Gastrocnemius medialis (tissue), 4 donors: ENCODE measurements at places on chromosomes 16 and 17. TPM values are rescaled to one million over a fixed set of nuclear protein-coding genes. Genes with fewer than 3 reads are reported as not detected.

DNA sequence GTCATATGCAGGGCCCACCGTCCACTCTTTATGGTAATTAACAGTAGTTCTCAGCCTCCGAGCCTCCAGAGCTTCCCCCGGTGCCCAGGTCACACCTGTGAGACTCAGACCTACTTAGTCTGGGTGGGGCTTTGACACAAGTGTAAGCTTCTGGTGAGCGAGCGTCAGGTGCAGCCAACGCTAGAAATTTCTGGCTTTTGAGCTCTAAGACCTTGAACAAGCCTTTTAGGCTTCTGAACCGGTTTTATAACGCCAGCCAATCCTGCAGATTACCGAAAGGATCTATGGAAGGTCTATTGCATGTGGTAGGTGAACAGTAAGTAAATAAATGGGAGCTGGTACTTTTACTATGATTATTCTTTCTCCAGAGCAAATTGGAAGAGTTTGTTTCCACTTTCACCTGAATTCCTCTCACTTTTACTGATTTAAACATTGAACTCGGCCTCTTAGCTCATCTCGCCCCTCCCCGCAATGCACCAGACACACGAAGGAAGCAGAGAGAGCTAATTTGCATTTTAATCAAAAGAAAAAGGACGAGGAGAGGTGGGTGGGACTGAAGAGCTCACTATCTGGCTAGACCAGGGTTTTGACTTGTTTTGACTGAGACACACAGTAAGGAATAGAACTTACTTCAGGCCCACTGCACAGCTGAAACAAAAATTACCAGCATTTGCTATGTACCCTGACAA is 47.1 kb downstream of the ABAT start:
- no peaks in the 10 kb centered on the region for H3K27me3 ChIP-seq
- DNase-seq, result no peak
- H3K4me1 ChIP-seq, result no peaks in the 10 kb centered on the region
- H3K36me3 ChIP-seq, result no peaks in the 10 kb centered on the region
- H3K4me3 ChIP-seq, result no peak overlapping the region

DNA sequence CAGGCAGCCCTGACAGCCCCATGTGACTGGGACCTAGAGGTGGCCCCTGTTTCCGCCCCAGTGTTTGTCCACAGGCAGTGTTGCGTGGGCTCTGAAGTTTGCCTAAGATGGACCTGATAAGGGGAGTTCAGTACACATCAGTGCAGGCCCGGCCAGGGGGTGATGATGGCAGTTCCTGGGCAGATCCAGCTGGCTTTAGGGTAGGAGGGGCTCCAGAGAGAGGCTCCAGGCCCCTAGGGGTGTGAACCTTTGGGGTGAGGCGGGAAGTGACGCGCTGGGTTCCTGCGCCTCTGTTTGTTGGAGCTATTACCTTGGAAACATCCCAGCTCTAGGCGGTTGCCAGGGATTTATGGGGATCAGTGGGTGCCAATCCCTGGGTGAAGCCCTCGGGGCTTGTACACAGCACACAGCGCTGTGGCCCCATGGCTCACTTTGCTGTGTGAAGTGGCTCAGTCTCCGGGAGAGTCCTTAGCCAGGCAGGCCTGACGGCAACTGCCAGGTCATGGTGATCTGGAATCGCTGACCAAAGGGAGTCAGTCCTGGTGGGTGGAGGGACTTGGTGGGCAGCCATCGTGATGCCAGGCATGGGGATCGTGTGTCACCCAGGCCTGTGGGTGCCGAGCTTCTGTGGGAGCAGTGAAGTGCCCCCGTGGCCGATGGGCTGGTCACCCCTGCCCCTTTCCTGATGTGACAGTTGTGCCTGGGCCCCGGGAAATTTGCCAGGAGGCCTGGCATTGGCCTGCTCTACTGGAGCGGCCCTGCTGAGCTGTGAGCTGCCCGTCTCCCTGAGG is 146.1 kb downstream of the SEC14L1 start:
- H3K4me3 ChIP-seq, result peak overlapping the region; percentile 15
- H3K27ac ChIP-seq, result peak overlapping the region; percentile 95
- peaks cover 2% of the 10 kb centered on the region for H3K27me3 ChIP-seq

The RPL23 gene
- total RNA-seq, result 1,126 TPM

GRCh38 chr16:17162560-17162959 is 308.2 kb downstream of the XYLT1 start:
- no peaks in the 10 kb centered on the region for H3K27me3 ChIP-seq
- DNase-seq, result no peak
- no peaks in the 10 kb centered on the region for H3K36me3 ChIP-seq
- H3K4me1 ChIP-seq, result no peaks in the 10 kb centered on the region
- no peak overlapping the region for H3K4me3 ChIP-seq
- no peak overlapping the region for H3K27ac ChIP-seq

GRCh38 chr17:79324194-79324593 is 249.6 kb downstream of the ENGASE start:
- no peak overlapping the region for H3K27ac ChIP-seq
- DNase-seq, result no peak
- no peak overlapping the region for H3K4me3 ChIP-seq
- H3K36me3 ChIP-seq, result no peaks in the 10 kb centered on the region
- H3K27me3 ChIP-seq, result peaks cover 20% of the 10 kb centered on the region
- H3K4me1 ChIP-seq, result no peaks in the 10 kb centered on the region

The C17orf50 gene
- not detected for total RNA-seq

The MAP2K3 gene
- total RNA-seq, result 72.6 TPM

DNA sequence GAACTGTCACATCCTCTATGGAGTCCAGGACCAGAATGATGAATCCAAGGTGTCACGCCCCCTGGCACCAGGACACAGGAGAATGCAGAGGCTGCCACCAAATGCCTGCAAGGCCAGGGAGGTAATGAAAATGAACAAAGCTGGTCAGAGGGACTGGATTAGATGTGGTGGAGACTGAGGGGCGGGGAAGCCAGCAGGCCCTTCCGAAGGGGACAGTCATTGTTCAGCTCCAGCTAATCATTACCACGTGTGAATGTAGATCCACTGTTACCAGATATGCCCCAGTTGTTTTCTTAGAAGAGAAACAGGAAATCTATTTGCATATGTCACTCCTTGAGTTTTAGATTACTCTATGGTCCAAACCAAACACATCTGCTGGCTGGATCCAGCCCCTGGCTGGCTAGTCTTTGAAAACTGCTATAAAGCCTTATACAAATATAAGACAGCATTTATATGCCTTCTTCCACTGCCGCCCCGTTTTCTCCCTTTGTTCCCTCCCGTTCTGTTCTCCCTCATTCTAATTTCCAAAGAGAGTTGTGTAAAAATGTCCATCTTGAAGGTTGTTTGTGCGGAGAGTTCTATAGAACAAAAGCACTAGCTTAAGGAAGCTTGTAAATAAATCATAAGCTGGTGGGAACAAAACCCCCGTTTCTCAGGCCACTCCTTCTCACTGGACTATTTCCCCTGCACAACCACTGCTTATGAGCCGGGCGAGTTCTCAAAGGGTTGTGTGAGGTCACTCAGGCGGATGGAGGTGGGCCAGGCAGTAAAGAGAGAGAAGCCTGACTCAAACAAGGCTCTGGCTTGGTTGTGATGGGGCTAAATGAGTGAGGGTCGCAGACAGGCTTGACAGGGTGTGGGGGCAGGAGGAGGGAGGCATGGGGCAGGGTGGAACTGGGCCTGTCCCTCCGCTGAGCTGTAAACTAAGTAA is 14.2 kb downstream of the CRYM start:
- H3K4me3 ChIP-seq, result no peak overlapping the region
- no peaks in the 10 kb centered on the region for H3K4me1 ChIP-seq

DNA sequence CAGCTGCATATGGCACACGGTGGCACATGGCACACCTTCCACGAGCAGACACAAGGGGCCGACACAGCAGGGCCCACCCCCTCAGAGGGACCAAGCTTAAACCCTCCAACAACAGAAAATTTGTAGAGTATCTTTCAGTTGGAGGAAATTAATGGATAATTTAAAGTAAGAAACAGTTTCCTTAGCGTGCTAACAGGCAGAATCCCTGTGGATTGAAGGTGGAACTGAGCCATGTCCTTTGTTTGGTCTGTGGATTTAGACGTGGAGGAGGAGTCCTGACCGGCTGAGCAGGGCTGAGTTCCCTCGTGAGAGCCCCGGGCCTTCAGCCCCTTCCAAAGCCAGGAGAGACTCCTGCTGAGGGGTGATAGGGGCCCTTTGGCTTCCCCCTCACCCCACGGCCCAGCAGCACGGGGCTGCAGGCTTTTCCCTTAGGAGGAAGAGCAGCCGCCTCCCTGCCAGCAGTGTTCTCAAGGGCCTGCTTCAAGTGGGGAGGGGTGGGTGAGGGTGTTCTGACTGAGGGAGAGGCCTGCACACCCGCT is 1.4 kb upstream of the CYB561 start:
- peak overlapping the region; percentile 83 for H3K27ac ChIP-seq
- peaks cover 2% of the 10 kb centered on the region for H3K27me3 ChIP-seq
- DNase-seq, result no peak
- H3K4me3 ChIP-seq, result no peak overlapping the region

DNA sequence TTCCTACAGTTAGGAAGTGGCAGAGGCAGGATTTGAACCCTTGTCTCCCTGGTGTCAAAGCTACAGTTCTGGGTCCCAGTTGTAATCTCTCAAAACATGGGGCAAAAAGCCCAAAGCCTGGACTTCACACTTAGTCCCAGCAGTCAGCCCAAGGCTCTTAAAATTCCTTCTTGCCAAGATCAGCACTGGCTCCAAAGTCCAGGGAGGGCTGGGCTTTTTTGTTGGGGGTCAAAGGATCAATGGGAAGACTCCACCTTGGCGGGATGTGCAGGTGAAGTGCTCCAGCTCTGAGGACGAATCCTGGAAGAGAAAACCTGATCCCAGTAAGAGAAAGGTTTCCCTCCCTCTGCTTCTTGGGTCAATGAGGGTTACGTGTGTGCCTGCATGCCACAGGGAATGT is 195.5 kb downstream of the HAPSTR1 start:
- DNase-seq, result no peak
- no peaks in the 10 kb centered on the region for H3K27me3 ChIP-seq
- H3K4me1 ChIP-seq, result no peaks in the 10 kb centered on the region
- H3K36me3 ChIP-seq, result no peaks in the 10 kb centered on the region

DNA sequence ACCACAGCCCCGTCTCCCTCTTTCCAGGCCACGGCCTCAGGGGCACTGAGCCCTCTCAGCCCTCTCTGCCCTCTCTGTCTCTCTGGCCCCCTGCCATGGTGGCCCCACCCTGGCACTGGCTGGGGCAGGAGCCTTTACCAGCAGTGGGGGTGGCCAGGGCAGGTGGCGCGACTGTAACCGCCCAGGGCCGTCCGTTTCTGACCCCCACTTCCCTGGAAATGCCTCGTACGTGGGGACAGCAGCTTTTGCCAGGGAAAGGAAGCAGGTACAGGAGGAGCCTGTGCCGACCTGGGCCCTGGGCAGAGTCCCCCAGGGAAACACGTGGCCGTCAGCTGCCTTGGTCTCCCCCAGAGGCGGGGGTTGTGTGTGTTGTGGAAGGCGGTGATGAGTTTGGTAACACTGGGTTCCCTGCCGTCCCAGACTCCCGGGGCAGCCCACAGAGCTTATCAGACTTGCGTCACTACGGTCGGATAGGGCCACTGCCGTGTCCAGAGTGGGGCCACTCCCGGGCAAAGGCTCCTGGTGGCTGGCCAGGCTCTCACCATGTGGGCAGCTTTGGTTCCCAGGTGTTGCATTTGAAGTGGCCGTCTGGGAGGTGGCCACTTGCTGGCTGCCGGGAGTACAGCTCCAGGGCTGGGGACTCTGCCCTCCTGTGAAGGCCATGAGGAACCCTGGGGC is 249.3 kb upstream of the CIBAR2 start:
- H3K27ac ChIP-seq, result peak overlapping the region; percentile 71
- H3K4me3 ChIP-seq, result no peak overlapping the region

DNA sequence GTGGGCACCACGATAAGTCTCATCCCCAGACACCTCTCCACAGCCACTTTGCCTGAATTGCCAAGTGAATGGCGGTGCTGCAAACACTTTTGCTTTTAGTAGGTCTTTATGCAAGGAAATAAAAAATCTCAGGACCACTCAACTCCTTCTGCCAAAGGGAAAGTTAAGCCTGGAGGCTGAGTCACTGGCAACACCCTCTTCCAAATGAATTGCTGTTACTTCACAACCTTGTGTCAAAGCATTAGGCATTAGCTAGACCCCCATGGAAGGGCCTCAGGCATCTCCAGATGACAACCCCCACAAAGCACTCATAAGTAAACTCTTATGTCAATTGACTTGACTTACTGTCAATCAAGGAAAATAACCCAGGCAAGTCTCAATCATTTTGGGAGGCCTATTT is 43.0 kb downstream of the RNF112 start:
- no peak overlapping the region for H3K27ac ChIP-seq
- DNase-seq, result no peak
- no peaks in the 10 kb centered on the region for H3K4me1 ChIP-seq
- H3K36me3 ChIP-seq, result no peaks in the 10 kb centered on the region
- H3K27me3 ChIP-seq, result no peaks in the 10 kb centered on the region

- no peak for DNase-seq
- H3K27me3 ChIP-seq, result peaks cover 4% of the 10 kb centered on the region
- no peaks in the 10 kb centered on the region for H3K36me3 ChIP-seq
- H3K27ac ChIP-seq, result no peak overlapping the region
Observed at GRCh38 chr16:87016046-87017035, 300.9 kb downstream of the C16orf95 start.

GRCh38 chr16:28001184-28001583 is 62.3 kb downstream of the GSG1L start:
- peaks cover 4% of the 10 kb centered on the region for H3K27me3 ChIP-seq
- no peak for DNase-seq
- H3K27ac ChIP-seq, result no peak overlapping the region
- H3K4me1 ChIP-seq, result no peaks in the 10 kb centered on the region
- no peaks in the 10 kb centered on the region for H3K36me3 ChIP-seq

The KRTAP3-1 gene
- not detected for total RNA-seq

- H3K4me3 ChIP-seq, result no peak overlapping the region
- no peaks in the 10 kb centered on the region for H3K4me1 ChIP-seq
- H3K27ac ChIP-seq, result no peak overlapping the region
- H3K27me3 ChIP-seq, result no peaks in the 10 kb centered on the region
Observed at GRCh38 chr17:41511116-41511515, 5.7 kb upstream of the KRT13 start.

GRCh38 chr17:7323731-7324437 is 5.3 kb downstream of the NEURL4 start:
- peak; percentile 42 for DNase-seq
- H3K27me3 ChIP-seq, result no peaks in the 10 kb centered on the region
- no peak overlapping the region for H3K27ac ChIP-seq
- no peak overlapping the region for H3K4me3 ChIP-seq

The HBQ1 gene
- total RNA-seq, result not detected

DNA sequence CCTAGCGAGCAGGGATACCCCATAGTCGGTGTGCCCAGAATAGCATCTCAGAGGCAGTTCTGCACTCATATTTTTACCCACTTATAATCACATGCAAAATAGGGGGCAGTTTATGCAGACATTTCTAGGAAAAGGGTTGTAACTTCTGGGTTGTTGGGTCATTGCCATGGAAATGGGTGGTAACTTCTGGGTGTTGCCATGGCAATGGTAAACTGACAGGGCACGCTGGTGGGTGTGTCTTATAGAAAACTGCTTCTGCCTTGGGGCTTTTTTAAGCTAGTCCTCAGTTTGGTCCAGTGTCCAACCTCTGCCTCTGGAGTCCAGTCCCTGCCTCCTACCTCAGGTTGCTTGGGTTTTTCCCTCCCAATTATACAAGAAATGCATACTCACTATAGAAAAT is 7.4 kb upstream of the SPAG9 start:
- no peaks in the 10 kb centered on the region for H3K27me3 ChIP-seq
- DNase-seq, result no peak

The TLCD3B gene
- total RNA-seq, result not detected
